Stimulated activated CD4-positive, alpha-beta T cell treated with anti-CD3 and anti-CD28 coated beads, Interleukin-4, amount 100 ng/mL, for 1 hour (primary cell): ENCODE measurements at places on chromosomes 7 and 10.

DNA sequence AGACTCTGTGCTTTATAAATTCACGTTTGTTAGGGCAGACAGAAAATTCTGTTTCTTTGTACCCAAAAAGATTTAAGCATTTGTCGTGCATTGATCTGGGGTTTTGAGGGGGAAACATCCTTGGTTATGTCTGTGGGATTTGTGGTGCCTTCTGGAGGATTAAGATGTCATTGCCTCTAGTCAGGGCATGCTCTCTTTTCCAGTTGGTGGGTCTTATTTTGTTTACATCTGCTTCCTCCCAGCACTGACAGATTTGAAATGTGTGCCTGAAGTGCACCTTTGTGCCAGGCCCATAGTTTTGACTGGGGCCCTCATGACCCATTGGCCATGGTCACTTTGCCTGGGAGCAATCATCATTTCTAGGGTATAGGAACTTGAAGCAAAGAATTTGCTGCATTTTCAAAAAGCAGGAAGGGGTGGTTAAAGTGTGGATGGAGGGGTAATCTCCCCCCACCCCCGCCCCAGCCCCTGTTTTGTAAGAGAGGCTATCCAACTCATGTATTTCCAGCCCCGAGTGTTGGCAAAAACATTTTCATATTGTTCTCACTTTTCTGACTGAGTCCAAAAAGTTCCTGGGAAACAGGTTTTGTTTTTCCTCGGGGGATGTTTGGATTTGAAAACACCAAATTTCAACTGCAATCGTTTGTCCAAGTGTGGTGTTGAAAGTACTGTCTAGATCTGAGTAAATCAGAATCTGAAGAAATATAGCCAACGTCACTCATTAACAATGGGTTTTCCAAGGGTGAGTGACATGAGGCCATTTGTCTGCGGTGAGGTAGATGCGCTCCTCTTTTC is 388.2 kb upstream of the GALNT17 start:
- no peak for DNase-seq

DNA sequence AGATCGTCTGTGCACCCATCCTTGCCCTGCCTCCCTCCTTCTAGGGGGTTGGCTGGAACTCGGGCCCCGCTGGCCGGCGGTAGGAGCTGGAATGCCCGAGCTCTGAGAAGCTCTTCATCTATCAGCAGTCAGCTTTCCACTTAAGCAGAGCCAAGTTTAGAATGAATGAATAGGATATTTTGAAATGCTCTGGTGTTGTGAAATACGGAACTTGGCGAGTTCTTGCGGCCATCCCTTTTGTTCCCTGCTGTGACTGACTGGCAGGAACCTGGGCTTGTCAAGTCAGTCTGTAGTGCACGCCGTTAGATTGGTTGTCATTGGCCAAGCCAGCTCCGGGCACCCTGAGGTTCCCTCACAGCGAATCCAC is 33.3 kb downstream of the FOXK1 start:
- no peak for DNase-seq

DNA sequence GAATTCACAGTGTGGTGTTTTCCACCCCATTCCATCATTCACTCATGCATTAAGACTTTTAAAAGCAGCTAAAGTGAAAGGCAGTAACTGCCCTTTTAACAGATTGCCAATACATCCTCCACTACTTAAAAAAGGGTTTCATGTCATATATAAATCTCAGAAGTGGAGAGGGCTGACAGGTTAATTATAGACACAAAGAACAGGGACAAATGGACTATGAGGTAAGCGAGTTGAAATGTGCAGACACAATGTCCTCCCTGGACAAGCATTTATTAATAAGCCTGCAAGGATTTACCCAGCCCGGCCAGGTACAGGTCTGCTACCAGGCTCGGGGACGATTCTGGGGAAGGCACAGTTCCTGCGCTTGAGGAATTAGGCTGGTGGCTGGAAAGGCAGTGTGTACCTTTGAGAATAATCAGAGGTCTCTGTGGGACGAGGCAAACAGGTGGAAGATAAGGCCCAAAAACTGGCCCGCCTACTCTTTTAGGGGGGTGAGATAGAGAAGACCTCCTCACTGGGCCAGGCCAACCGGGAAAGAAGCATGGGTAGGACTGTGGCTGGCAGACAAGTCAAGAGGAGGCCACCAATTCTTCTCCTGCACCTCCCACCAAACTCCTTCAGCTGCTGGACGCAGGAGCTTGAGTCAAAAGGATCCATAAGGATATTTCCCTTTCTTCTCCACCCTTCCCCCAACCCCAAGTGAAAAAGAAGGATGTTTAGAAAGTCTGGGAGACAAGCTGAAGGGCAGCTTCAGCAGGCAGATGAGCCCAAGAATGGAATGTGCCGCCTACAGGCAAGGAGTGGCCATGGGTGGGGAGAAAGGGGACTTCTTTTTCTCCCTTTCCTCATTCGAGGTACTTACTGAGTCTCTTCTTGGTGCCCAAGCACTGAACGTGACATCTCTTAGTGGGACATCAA is 1.5 kb downstream of the PDLIM1 start:
- no peak for DNase-seq

- DNase-seq: no peak
Observed at GRCh38 chr7:148142660-148143248, 447.8 kb upstream of the C7orf33 start.

DNA sequence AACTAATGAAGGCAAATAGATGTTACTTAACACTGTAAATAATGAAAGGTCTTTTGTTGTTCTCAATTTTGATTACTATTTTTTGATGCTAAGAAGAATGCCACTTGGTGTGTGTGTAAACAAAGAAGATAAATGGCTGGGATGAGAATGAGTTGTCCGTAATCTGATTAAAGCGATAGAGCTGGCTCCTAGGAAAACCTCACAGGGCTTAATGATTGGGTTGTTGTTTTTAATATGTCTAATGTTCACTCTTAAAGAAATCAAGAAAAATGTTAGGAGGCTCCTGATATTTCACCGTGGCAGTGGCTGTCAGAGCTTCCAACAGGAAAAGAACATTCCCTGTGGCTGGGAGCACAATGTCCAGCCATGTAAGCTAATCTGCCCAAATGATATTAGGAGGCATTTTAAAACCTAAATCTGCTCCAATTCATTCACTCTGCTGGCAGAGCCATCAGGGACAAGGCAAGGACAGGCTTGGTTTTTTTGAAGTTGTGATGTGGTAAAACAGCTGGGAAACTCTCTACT is 243.9 kb downstream of the SNX10 start:
- DNase-seq: no peak

DNA sequence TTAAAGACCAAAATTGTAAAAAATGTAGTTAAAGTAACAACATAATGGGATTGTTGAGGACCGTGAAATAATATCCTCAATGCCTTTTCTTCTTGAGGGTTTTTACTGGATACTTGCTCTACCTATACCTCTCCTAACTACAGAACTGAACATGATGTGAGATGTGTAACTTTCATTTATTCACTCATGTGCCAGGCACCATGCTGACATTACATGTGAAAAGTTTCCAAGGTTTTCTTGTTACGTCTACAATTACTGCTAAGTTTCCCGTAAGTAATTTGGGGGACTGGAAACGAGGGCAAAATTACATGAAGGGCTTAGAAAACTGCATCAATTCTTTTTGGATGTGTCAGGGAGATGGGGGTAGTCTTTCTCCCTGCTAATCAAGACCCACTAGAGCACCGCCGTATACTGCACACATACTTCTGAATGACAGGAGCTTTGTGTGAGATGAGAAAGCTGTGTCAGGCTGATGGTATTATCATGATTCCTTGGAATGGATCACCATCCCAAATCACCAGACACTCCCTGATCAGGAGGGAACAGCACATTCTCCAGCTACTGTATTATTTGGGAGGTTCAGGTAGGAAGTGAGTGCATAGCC is 41.8 kb downstream of the PTPRZ1 start:
- no peak for DNase-seq

DNA sequence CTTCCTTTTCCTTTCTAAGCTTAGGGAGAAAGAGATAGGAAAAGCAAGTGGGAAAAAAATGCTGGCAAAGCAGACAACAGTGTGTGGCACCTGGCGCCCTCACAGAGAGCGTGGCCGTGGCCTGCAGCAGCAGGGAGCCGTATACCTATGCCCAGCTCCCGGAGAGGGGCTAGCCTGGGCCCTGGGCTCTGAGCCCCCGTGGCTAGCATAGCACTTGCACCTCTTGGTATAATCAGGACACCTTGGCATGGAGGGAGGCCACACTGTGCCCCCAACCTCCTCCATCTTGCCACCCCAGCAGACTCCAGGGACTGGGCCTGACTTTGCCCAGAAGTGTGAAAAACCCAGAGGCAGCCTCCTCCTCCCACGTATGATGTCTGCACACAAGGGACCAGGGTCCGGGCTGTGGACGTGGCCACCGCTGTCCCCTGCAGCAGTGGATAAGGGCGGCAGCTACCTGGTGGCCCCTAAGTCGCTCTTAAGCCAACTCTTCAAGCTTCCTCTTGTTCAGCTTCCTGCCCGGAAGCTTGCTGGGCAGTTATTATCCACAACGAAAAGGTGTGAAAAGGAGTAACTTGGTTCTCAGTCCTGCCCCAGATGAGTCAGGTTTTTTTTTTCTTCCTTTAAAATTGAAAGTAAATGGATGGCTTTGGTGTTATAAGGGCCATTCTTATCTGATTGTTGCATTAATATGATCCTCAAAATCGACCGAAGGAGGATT is 249.1 kb upstream of the PITRM1 start:
- no peak for DNase-seq

GRCh38 chr7:16688249-16688648 is 42.3 kb downstream of the BZW2 start:
- no peak for DNase-seq

- no peak for DNase-seq
Observed at GRCh38 chr7:72435925-72436480, 23.9 kb upstream of the CALN1 start.

- DNase-seq: no peak
Observed at GRCh38 chr10:128812000-128812399, 655.0 kb upstream of the MGMT start.

DNA sequence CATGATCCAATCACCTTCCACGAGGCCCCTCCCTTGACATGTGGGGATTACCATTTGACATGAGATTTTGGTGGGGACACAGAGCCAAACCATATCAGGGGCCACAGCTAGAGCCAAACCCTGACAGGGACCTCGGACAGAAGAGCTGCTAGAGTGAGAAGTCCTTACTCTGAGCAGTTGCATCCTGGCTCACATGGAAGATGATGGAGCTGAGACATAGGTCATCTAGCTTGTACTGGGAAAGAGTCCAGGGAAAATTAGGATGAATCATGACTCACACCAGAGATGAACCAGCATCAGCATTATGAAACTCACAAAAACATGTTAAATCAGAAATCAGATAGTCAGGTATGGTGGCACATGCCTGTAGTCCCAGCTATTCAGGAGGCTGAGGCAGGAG is 12.8 kb upstream of the FMC1 start:
- DNase-seq: no peak

- no peak for DNase-seq
Observed at GRCh38 chr7:109127145-109127544, 557.5 kb downstream of the DNAJB9 start.
